ENCODE measurements at places on chromosomes 13 and 19. TPM values are rescaled to one million over a fixed set of nuclear protein-coding genes. Genes with fewer than 3 reads are reported as not detected.
A peak's percentile ranks its signal among the peaks of the same experiment; 100 is the strongest.

Gene ERICH4
- total RNA-seq = not detected

GRCh38 chr19:47374876-47375693, 26.0 kb downstream of the DHX34 start:
- DNase-seq = no peak

- no peak for DNase-seq
These were observed 19.7 kb downstream of the ZFR2 start for GRCh38 chr19:3849092-3849491.

DNA sequence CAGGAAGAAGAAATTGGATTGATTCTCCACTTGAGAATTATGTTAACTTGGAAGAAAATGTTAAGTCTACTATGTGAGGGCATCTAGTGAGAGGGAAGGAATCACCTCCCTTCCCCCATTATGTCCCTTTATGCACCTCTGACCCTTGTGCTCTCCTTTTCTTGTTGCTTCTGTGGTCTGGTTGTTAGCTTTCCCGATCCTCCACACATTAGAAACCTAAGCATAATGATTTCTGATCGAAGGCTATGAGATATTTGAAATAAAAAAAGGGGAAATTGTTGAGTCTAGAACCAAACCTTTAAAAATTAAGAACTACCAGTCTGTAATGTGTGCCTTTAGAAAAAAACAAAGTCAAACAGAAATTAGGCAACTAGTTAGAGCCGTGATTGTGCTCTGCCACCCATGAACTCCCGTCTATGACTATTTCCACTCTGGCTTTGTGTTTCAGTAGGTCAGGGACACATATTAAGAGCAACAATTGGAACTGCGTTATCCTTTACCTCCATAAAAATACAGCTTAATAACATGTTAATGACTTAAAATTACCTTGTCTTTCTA, 463 bp upstream of the GPC6 start:
- DNase-seq = peak; percentile 11

Gene LRP3
- 24.4 TPM for total RNA-seq

DNA sequence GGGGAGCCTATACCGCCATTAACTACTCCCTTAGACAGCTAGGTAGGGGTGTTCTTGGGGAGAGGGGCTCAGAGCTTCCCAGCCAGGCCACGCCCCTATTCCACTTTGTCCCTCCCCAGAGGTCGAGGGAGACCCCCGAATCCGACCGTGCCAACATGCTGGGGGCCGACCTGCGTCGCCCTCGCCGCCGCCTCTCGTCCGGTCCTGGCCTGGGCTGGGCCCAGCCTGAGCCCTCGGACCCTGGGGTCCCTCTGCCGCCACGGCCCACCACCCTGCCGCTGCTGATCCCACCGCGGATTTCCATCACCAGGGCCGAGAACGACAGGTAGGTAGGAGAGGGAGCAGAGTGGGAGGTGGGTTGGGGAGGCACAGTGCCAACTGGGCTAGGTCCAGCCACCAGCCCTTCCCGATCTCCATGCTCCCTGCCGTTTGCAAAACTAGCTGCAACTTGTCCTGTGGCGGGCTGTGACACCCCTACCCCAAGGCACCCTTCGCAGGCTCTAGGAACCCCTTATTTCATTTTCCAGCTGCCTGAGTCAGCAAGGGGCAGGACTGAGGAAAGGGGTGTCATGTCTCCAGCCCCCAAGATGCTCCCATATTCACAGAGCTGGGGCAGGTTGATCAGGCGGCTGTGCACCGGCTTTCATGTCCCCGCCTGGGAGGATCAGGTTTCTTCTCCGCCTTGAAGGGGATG, 2.6 kb upstream of the PDE4A start:
- DNase-seq = no peak

GRCh38 chr19:35038623-35039512, 2.7 kb upstream of the HPN start:
- no peak for DNase-seq

GRCh38 chr13:50132904-50133357, 117.7 kb downstream of the KCNRG start:
- peak; percentile 30 for DNase-seq

DNA sequence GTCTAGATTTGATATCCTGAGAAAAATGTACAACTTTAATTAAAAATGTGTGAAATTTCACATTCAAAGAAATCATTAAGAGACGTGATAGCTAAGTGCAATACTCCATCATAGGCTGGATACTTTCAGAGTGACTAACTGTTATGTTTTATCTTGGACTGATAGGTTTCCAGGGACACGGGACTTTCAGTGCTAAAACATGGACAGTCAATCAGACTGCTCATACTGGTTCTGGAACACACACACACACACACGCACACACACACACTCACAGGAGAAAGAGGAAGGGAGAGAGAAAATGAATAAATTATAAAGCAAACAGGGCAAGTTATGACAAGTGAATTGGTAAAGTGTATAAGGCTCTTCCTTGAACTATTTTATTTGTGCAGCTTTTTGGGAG, 955.9 kb downstream of the SLITRK5 start:
- no peak for DNase-seq

DNA sequence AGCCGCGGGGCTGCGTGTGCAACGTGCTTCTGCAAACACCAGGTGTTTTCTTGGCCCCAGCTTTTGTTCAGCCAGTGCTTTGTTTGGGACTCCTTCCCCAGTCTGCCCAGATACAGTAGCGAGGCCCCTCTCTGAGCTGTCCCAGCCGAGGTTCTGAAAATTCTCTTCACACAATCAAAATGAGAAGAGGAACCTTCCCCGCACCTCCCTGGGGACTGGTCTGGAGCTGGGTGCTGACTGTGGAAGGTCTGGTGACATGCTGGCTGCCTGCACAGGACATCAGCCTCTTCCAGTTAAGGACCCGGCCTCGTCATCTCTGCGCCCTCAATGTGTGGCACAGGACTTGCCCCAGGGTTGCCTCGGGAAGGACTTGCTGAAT, 4.2 kb downstream of the ATP4A start:
- DNase-seq = no peak

DNA sequence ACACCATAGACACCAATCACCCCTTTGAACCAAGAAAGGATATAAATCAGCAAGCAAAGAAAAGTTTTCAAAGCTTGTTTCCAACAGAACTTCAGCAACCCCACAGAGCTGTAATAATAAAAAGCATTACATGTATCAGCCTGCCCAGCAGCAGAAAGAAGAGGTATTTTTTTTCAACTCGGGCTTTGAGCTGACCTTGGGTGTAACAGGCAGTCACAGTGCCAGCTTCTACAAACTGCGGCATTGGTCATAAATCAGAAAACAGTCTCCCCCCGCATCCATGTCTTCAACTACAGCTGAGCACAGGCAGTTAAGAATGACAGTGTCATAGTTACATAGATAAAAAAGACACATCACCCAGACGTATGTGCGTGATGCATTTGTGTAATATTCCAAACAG, 671.0 kb upstream of the SLITRK1 start:
- no peak for DNase-seq

DNA sequence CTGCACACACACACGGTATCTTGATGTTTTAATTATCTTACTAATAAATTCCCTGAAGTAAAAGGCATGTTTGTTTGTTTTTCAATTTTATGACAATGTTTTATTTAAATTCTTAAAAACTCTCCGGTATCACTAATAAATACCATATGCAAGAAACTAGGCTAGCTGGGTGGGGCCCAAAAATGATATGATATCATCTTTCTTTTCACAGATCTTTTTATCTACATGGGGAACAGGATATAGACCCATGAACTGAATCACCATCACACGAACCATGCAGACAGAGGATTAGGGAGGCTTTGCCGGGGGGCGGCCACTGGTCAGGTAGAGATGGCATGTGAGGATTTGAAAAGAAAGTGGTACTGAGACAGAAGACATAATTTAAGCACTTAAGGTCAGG, 266.4 kb downstream of the ENOX1 start:
- DNase-seq = no peak

Gene COX6B2
- 0.72 TPM for total RNA-seq

GRCh38 chr19:51196181-51196580, 28.7 kb upstream of the CD33 start:
- DNase-seq = no peak

- DNase-seq = no peak
These were observed 590.0 kb downstream of the DCT start for GRCh38 chr13:93889430-93889951.

Gene PSG11
- not detected for total RNA-seq

Gene KCNRG
- total RNA-seq = 4.3 TPM

Gene RASAL3
- 0.51 TPM for total RNA-seq

DNA sequence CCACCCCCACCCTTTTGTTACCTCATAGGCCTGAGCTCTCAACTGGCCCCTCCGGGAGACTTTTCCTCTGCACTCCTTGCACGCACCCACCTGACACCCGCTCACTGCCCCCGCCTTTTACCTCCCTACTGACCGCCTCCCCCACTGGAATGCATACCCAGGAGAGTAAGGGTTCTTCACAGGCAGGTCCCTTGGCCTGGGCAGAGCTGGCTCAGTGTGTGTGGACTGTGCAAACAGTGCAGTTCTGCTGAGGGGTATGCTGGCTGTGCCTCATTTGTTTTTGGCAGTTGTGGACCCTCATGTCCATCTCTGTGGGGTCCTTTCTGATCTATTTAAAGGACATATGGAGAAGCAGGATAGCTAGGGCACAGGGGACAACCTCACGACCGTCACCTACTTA, 5.0 kb downstream of the ZSCAN18 start:
- DNase-seq = no peak

GRCh38 chr13:110187641-110188161, 119.3 kb downstream of the COL4A1 start:
- peak; percentile 55 for DNase-seq

DNA sequence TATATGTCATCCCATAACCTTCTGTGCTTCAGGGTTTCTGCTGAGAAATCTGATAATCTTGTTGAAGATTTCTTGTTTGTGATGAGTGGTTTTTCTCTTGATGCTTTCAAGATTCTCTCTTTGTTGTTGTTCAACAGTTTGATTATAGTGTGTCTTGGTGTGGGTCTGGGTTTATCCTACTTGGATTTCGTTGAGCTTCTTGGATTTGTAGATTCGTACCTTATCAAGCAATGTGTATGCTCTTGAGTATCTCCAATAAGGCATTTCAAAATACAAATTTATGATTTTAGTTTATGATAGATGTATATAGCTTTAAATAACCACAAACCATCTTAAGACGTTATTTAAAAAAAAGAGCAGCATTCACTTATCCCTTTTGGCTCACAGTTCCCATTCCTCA, 57.5 kb downstream of the URI1 start:
- no peak for DNase-seq

GRCh38 chr19:9008667-9009066, 1.5 kb downstream of the MUC16 start:
- DNase-seq = no peak

GRCh38 chr13:43493496-43494000, 293.2 kb downstream of the ENOX1 start:
- no peak for DNase-seq

- no peak for DNase-seq
These were observed 13.0 kb downstream of the WTIP start for GRCh38 chr19:34494601-34495000.

Gene PRX
- total RNA-seq = 32.0 TPM

Gene BSG
- 236 TPM for total RNA-seq

DNA sequence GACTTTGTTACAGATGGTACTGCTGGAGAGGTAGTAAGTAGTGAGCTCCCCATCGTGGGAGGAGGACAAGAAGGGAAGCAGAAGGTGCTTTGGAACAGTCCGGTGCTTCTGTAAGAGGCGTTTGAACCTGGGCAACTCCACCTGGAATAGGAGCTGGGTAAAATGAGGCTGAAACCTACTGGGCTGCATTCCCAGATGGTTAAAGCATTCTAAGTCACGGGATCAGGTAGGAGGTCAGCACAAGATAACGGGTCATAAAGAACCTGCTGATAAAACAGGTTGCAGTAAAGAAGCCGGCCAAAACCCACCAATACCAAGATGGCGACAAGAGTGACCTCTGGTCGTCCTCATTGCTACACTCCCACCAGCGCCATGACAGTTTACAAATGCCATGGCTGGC, 5.1 kb downstream of the ANKLE1 start:
- DNase-seq = no peak

DNA sequence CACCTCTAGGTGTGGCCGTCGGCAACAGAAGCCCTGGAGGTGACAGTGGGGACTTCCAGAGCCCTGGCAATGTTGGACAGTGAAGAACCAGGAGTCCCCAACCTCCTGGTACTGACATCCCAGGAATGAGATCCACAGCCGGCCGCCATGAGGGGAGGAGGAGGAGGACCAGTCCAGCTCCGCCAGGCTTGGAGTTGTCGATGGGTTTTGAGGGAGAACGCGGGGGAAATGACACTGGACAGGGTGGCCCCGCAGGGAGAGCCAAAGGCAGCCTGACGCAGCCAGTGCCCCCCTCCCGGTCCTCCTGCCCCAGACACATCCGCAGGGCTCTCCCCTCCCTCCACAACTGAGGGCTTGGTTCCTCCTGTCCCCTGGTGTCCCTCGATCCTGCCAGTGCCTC, 57.9 kb downstream of the SPACA7 start:
- no peak for DNase-seq

Gene IRGC
- total RNA-seq = not detected

DNA sequence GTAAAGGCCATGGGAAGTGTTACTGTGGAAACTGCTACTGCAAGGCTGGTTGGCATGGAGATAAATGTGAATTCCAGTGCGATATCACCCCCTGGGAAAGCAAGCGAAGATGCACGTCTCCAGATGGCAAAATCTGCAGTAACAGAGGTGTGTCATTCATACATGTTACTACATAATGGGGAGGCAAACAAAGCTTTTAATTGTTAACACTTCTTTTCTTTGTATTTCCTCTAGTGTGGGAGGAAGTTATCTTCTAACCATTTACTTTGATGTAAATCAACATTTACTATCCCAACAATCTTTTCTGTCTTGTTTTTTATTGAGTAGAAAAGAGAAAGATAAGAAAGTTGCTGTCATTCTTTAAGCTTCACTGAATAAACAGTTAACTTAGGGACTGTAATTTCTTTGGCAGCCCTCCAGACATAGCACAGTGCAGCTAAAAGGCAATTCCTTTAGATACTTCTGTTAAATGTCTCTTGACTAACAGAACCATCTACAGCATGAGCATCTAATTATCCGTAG, 126.9 kb downstream of the ITGBL1 start:
- DNase-seq = peak; percentile 56

DNA sequence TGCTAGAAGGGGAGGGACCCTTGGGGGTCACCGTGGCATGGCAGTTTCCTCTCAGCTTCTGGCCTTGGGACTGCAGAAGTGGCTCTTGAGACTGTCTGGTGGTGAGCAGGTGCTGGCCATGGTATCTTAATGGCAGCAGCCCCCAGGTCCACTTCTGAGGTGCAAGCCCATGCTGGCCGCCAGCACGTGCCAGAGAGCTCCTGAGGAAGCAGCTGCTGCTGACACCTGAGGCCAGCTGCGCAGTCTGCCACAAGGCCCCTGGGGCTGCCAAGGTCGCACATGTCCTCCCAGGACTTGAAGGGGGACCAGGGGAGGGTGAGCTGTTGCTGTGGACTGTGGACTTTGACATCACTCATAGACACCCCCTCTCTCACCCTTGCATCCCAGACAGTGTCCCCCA, 48.0 kb downstream of the NFIX start:
- no peak for DNase-seq

Gene KIR2DL1
- not detected for total RNA-seq
